ENCODE measurements at places on chromosomes 3 and 15.

GRCh38 chr3:151345859-151346258, 16.5 kb upstream of the P2RY13 start:
- no peak for DNase-seq

- DNase-seq, result no peak
Measured at GRCh38 chr3:13014755-13015285, 58.4 kb downstream of the IQSEC1 start.

- no peak for DNase-seq
Measured at GRCh38 chr3:8278448-8278847, 223.2 kb upstream of the LMCD1 start.

GRCh38 chr3:138899351-138899991, 47.5 kb downstream of the FOXL2 start:
- no peak for DNase-seq

GRCh38 chr15:84981711-84982300, at the start of gene PDE8A:
Gene PDE8A (plus strand): TSS chr15:84981856. CDS start chr15:84982163, 307 bp downstream.
- peak; percentile 51 for DNase-seq

DNA sequence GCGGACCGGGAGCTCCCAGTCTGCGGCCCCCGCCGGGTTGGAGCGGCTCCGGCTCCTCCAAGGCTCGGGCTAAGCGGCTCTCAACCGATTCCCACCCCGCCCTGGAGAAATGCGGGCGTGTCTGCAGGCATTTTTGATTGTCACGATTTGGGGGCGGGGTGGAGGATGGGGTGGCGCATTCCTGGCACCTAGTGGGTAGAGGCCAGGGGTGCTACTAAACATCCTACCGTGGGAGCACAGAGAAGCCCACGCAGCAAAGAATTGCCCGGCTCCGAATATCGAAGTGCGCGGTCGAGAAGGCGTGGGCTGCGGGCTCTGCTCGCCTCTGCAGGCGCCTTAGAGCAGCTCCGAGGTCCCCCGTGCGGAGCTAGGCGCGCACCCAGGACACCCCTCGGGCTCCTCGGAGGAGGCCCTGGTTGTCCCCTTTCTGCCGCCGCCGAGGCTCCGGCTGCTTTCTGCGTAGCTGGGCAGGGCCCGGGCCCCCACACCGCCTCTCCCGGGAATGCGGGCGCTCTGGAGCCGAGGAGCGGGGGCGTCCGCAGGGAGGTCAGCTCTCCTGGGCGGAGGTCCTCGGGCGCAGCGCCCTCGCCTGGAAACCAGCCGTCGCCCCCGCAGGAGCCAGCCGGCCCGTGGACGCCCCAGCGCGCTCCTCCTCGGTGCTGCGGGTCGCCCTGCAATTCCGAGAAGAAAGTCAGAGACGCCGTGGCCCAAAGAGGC, 16.5 kb upstream of the LAMP3 start:
- DNase-seq, result peak; percentile 40

DNA sequence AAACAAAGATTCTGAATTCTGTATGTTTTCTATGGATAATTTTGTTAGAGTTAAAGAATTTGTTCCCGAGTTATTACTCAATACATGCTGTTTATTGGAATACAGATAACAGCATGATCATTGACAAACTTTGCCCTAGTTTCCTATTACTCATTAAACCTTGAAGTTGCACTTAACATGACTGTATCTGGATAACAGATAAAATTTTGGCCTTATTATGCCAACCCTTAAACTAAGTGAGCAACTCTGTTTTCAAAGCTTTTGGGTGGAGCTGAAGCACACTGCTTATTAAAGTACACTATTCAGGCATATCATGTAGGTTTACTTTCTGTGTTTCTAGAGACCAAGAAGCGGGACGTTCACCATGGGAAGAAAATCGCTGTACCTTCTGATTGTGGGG, at the start of gene AADAC:
Gene AADAC, plus strand, starts transcription at position 318 of the 400 bp plus-strand sequence. Its CDS starts 47 bp downstream, at position 365.
- no peak for DNase-seq

DNA sequence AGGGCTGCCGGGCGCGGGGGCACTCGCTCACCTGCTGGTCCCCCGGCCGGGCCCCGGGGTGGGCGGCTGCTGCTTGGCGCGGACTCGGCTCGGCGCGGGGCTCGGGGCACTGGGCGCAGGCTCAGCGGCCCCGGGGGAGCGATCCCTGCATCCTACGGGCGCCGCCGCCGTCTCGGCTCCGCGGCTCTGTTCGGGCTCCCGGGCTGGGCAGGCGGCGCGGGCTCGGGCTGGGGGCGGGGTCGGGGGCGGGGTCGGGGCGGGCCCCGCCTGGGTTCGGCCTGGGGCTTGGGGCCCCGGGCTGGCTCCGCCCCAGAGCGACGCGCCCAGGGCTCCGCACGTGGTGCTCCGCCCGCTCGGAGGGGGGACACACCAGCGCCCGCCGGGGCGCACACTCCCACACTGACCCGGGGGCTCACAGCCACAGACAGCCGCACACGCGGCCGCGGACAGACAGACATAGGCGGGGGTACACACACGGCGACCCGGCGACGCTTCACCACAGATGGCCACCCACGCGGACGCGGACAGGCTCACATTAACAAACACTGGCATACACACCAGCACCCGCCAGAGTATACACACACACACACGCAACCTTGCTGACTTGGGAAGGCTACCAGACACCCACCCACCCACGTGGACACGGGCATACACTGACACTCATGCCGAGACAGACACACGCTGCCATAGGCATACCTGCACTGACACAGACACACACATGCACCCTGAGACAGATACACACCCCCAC, at the start of gene SCN5A:
Gene SCN5A, minus strand, starts transcription at position 188 of the 748 bp plus-strand sequence. CDS start 16,380 bp downstream, outside the sequence.
- DNase-seq, result peak; percentile 34

DNA sequence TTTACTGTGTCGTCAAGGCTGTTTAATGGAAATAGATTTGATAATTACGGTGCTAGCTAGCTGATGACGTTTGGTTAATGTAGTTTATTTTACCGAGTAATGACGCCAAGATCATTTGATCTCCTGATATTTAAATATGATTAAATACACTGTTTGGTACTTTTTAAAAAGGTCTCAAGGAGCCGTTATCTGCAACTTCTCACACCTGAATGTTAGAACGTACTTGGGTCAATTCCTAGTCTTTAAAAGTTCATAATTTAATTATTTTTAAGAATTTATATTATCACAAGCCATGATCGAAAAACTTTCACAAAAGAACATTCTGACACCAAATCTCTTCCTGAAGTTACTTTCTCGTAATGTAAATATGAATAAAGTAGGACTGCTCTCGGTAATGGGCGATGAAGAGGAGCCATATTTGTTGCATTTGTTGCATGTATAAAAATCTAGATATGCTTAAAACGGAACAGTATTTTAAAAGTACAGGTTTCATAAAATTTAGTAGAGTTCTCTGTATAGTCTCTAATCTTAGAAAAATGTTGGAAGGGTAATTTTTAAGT, 16.2 kb upstream of the CHD2 start:
- peak; percentile 32 for DNase-seq

GRCh38 chr15:99169769-99170311, 65.0 kb downstream of the SYNM start:
- DNase-seq, result peak; percentile 63

- no peak for DNase-seq
Measured at GRCh38 chr3:177529071-177529550, 331.8 kb upstream of the TBL1XR1 start.

GRCh38 chr15:34999906-35000305, 11.8 kb upstream of the ZNF770 start:
- DNase-seq, result no peak

DNA sequence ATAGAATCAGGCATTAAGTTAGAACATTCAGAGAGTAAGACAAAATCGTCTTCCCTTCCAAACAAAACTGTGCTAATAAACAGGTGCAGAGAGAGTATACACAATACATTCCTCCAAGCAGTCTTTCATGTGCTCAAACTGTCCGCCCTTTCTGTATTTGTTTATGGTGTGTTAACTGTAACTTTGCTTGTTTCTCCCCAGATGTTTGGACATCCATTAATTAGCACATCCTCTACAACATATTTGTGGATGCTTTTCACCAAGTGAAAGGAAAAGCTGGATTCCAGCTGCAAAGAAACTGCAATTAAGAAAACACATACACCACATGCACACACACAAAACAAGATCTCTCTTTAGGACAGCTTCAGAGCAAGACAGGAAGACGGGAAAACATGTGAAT, 912.6 kb downstream of the NTRK3 start:
- no peak for DNase-seq

DNA sequence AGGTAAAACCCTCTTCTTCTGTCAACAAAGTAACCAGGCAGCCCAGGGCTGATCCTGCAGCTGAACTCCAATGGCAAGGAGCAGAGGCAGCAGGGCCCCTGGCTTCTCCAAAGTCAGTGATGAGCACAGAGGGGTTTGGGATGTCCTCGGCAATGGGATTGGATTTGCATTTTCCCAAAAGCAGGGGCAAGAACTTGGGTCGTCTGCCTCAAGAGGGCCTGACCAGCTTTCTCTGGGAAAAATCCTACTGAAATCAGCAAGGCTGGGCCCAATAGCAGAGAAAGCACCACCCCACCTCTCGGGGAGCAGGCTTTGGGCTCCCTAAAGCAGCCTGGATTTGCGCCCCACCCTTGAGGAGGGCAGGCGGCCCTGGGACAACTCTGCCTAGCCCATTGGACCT, 210.0 kb upstream of the IGF1R start:
- no peak for DNase-seq

DNA sequence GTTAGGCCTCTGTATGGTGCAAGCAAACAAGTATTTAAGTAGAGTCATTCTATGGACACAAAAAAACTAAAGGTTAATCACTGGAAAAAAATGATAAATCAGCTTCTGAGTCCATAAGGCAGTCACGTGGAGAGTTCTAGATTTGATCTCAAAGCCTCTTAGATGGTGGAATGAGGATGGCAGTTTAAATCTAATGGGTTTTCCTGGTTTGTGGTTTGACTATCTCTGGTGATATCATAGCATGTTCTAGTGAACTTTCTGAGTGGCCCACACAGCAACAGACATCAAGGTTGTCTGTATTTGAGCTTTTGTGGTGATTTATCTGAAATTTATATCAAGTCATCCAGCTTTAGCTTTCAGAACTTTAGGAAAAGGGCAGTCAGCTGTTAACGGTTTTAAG, 52.4 kb downstream of the ILDR1 start:
- DNase-seq, result no peak

- no peak for DNase-seq
Measured at GRCh38 chr3:106421909-106422308, 553.1 kb upstream of the CBLB start.

- no peak for DNase-seq
Measured at GRCh38 chr3:47384425-47384824, 3.6 kb downstream of the PTPN23 start.

DNA sequence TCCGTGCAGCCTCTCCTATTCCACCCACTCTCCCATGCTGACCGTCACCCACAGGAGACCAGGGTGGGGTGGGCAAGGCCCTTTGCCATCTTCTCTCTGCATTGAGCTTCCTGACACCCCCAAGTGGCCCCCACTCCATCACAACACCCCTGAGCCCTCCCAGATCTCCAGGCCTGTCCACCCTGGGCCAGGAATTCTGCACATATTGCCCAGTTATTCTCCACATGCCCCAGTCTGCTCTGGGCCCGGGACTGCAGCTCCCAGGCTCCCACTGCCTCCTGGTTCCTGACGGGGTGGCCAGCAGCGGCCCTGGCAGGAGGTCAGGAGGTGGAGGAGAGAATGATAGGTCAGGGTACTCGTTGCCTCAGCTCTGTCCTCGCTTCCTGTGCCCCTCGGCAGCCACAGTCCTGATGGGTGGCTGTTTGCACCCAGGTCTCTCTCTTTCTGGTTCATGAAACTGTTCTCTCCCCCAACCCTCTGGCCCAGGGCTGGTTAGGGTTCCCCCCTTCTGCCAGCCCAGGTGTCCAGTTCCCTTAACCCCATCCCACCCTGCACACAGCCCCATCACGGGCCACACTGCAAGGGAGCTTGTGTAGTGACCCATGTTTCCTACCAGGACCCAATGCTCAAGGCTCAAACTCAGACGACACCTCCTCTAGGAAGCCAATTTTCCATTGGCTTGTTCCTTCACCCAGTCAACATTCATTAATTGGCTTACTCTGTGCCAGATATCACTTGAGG, 47.3 kb downstream of the IQSEC1 start:
- no peak for DNase-seq

- no peak for DNase-seq
Measured at GRCh38 chr3:16707260-16707659, 102.0 kb upstream of the DAZL start.

GRCh38 chr3:78368636-78369345, 1328.9 kb downstream of the ROBO2 start:
- DNase-seq, result no peak

DNA sequence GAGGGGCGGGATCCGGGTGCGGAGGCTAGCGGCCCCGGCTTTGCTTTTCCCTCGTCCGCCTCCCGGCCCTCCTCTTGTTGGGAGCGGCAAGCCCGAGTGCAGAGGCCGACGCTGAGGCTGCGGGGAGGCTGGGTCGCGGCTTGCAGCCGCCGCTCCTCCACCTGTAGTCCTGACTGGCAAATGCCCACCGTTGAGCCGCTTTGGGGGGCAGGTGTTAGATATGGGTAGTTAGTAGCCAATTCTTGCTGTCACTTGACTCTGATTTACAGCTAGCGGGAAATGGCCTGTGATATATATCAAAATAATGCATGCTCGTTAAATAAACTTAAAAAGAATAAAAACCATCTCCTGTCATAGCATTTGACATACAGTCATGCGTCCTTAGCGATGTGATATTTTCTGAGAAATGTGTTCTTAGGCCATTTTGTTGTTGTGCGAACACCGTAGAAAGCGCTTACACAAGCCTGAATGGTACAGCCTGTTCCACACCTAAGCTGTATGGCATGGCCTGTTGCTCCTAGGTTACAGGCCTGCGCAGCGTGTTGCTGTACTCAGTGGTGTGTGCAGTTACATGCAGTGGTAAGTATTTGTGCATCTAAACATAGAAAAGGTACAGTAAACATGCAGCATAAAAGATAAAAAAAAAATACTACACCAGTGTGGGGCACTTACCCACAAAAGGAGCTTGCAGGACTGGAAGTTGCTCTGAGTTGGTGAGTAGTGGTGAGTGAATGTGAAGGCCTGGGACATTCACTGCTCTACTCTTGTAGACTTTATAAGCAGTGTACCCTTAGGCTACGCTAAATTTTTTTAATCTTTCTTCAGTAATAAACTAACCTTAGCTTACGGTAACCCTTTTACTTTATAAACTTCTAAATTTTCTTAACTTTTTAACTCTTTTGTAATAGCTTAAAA, 873 bp downstream of the CAPN7 start:
- peak; percentile 38 for DNase-seq

- no peak for DNase-seq
Measured at GRCh38 chr15:85690561-85691231, 104.0 kb downstream of the KLHL25 start.

DNA sequence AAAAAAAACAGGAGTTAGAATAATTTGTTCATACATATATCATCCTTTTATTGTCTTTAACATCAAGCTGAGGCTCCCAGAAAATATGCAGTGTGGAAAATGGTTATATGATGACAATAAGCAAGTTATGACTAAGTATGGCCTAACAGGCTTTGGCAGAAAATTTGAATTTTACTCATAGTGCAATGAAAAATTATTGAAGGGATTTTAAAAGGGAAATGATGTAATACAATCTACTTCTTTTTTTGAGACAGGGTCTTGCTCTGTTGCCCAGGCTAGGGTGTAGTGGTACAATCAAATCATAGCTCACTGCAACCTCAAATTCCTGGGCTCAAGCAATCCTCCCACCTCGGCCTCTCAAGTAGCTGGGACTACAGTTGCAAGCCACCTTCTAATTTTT, 78.7 kb downstream of the FAIM start:
- no peak for DNase-seq
